NCI-H1694 treated with DMSO at 0.1 percent for 48 hours (cell line): ENCODE measurements at places on chromosomes 6 and 20.
A peak's percentile ranks its signal among the peaks of the same experiment; 100 is the strongest.

DNA sequence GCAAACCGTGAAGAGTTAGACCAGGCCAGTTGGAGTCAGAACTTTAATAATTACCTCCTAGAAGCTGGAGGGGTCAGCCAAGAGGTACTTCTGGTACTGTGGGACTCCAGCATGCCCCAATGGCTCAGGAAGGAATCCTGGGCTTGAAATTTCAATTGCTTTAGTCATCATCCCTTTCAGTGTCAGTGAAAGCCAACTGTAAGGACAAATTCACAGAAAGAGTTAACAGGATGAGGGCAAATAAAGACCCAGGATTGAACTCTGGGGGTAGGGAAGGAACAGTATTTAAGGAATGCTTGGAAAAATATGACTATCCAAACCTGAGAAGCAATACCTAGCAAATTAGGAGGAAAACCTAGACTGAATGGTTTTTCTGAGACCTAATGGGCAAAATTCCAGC is 735.1 kb upstream of the MARCKS start:
- DNase-seq: no peak

DNA sequence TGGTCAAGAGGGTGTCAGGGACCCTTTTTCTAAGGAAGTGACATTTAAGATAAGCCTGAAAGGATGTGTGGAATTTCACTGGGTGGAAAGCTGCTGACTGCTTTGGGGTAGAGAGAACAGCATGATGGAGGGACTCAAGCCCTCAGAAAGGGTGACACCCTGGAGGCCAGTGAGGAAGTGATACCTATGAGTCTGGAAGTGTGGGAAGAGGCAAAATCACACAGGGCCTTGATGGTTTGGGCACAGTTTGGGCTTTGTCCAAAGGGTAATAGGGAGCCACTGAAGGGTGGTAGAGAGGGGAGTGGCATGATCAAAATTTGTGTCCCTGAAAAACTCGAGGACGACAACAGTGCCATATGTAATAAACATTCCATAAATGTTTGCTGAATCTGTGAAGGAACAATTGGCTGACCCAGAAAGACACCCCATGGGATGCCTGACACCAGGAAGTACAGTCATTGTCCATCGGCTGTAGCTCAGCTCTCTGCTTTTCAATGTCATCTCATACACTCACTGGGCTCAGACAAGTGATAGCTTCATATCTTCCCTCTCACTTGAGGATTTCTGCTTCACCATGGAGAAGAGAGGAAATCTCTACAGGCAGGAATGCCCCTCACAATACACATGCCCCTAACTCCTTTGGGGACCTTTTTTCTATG is 21.3 kb downstream of the CASS4 start:
- no peak for DNase-seq

DNA sequence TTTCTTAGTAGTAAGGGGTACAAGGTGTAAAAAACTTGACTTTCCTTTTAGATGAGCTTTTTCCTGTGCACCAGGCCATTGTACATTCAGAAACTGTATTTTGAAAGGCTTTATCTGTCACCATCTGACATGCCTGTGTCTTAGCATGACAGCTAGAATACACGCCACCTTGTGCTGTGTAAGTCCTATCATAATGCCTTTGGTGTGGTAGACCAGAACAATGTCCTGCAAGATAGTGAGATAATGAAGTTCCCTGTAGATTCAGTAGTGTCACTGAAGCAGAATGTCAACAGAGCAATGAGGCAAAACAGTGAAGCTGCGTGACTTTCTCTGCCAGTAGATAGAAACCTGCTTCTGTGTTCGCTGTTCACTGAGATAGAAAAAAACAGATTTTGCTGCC is 105.8 kb downstream of the JAG1 start:
- DNase-seq: no peak

GRCh38 chr6:36944650-36945049 is 9.9 kb upstream of the PI16 start:
- DNase-seq: no peak

GRCh38 chr6:63572747-63573075 is 431 bp downstream of the LOC128125822 start:
- no peak for DNase-seq

- DNase-seq: no peak
Measured at GRCh38 chr6:1464781-1465370, 75.5 kb downstream of the FOXF2 start.

DNA sequence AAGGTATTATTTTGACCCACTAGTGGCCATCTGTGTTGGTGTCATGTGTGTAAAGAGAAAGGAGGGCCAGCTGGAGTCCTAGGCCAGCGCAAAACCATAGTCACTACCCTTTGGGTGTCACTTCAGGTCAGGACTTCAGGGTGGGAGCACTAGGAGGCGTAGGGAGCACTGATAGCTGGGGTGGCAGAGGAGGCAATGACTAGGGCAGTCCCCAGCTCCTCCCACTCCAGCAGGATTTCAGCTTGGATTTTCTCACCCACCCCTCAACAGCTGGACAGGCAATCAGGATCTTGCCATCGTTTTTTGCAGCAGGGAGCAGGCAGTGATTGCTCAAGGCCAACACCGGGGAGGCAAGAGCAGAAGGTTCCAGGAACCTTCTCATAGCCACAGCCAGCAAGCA is 4.2 kb upstream of the HLA-DOA start:
- no peak for DNase-seq

DNA sequence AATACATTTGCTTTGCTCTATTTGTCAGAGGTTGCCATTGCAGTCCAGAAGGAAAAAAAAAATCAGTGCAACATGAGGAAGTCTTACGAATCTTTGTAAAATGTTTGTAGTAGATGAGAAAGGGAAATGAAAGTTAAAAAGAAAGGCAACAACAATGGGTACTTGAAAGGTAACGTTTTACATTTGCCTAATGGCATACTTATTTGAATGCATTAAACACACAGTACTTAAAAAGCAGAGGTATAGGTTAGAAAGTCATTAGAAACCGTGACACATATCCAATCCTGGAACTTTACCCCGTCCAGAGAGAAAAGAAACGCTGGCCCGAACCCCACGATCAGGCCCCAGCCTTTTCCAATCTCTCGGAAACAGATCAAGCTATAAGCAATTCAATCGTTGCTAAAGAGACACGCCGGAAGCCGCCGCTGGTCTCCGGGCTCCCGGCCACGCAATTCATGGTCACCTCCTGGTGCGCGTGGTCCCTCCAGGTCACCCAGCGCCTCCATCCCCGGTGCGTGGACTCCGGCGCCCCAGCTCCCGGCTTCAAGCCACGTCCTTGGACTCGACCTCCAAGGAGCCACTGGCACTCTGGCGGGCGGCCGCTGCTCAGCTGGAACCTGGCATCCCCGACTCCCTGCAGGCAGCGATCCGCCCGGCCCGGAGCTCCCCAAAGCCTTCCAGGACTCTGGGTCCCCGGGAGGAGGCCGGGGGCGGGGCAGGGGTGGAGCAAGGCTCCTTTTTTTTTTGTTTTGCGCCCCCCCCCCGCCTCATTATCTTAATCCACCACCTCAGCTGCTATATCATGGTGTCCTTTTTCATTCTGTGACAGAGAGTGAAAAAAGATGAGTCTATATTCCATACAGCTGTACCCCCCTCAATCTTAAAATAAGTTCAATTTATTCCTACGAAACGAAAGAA is at the start of gene SLC18B1:
SLC18B1 (minus strand) TSS at position 687 of the 918 bp plus-strand sequence; CDS start at position 506, 181 bp downstream.
- DNase-seq: no peak

- DNase-seq: no peak
Measured at GRCh38 chr6:25747477-25747876, 7.1 kb upstream of the SLC17A4 start.

- no peak for DNase-seq
Measured at GRCh38 chr6:158626360-158627167, 18.0 kb downstream of the DYNLT1 start.

DNA sequence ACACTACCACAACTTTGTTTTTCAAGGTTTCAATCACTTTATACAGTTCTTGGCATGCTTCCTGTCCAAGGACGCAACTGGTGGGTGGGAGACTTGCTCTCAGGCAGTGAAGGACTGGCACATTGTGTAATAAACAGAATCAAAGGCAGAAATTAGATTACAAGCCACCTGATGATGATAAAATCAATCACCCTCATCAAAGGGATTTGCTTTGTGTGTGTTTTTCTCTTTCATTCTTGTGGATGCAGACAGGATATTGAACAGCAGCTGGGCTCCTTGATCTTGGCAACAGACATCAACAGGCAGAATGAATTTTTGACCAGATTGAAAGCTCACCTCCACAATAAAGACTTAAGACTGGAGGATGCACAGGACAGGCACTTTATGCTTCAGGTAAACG is 71.4 kb downstream of the MTFR2 start:
- DNase-seq: no peak

DNA sequence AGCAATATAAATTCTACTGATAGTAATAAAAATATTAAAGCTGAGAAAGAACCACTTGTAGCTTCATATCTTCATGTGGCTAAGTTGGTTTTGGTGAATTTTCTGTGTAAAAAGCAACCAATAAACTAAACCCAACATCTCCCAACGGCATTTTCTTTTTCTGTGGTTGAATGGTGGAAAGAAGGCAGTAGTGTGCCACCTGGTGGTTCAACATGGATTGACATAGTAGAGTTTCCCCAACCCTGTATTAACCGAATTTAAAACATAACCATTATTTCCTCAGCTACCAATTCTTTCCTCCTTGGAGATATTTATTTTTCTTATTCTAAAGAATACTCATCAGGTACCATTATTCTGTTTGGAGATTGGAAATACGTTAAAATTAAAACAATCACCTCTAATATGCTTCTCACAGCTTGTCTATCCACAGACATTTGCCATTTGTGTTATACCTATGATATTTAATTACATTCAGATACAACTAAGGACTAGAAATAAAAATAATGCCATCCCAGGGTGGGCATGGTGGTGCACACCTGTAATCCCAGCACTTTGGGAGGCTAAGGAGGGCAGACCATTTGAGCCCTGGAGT is 117.1 kb upstream of the EEF1E1 start:
- DNase-seq: peak; percentile 37

GRCh38 chr6:837380-837779 is 144.4 kb upstream of the EXOC2 start:
- DNase-seq: no peak

DNA sequence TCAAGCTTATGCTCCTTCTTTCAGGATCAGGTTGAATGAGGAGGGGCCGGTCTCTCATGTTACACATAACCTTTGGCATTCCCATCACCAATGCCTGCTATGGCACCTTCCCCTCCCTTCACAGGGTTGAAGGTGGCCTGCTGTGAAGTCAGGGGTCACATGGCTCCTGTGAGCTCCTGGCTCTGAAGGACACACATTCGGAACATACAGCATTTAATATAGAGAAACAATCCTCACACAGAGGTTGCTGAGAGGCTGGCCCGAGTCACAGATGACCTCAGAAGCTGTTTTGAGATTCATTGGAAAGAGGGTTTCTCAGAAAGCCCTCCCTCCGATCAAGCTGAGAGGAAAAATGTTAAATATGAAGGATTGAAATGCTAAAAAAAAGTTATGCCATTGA is 82.1 kb downstream of the PSMG4 start:
- DNase-seq: no peak

DNA sequence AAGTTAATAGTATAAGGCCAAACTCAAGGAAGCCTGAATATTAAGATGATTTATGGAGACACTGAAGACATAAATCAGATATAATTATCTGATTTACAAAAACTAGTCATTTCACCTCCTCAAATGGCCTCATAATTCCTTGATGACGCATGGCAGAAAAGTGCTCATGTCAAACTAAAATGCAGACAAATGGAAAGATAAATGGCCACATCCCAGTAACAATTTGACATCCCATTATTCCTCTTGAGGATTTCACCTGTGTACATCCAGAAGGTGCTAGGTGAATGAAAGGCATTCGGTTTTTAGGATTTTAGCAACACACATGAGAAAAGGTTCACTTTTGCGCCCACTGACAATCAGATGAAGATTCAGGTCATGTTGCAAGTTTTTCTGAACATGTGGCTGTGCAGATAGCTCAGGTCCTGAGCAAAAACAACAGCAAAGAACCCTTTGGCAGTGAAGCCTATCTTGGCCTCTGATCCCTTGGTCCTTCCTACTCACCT is 24.2 kb downstream of the SGK1 start:
- DNase-seq: no peak

DNA sequence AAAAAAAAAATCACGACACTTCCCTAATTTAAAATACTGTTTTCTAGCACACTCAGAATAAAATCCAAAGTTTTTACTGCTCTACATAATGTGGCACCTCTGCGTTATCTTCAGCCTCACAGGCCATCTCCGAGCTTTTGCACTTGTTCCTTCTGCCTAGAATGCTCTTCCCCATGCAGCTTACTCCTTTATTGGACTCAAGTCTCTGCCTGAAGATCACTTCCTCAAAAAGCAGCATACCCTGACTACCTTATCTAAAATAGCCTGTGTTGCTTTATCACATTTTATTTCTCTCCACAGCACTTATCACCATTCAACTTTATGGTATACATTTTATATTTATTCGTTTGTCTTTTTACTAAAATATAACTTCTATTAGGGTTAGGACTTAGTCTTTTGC is 2.3 kb downstream of the ZNF322 start:
- DNase-seq: no peak
